ENCODE measurements at places on chromosomes 13 and 19. TPM values are rescaled to one million over a fixed set of nuclear protein-coding genes. Genes with fewer than 3 reads are reported as not detected.

- DNase-seq, result no peak
Measured at GRCh38 chr13:41678848-41679247, 221.5 kb downstream of the RGCC start.

DNA sequence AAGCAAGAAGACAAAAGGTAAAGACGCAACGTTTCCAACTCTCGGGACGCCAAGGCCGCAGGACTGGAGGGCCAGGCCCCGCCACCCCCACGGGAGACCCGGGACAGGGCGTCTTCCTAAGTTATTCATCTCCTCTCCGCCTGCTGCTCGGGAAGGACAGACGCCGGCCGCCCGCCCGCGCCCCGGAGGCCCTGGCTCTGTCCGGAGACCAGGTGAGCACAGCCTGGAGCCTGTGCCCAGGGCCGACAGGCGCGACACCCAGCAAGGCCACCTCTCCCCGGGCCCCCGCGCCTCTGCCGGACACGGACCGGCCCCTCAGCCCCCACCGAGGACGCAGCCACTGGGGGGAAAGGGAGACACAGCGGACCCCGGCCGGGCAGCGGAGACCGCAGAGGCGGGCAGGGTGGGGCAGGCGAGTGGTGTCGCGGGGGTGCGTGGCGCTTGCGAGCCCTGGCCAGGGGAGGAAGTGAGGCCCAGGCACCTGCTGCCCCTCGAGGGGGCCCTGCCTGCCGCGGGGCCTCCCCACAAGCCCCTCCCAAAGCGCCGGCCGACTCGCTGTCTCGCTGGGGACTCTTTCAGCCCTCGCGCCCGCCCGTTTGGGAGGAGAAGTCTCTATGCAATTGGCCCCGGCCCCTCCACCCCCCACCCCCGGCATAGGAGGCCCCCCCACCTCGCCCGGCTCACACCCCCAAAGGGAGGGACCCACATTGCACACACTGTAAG, 17.2 kb downstream of the SMIM24 start:
- no peak for DNase-seq

- DNase-seq, result no peak
Measured at GRCh38 chr13:73842626-73843025, 291.6 kb downstream of the KLF12 start.

- DNase-seq, result no peak
Measured at GRCh38 chr13:50156140-50156539, 140.9 kb downstream of the KCNRG start.

Gene FAM83E
- 0.71 TPM for total RNA-seq

Gene STOML3
- total RNA-seq, result not detected

Gene KL
- total RNA-seq, result 4.4 TPM
